ENCODE measurements at places on chromosomes 7 and 10. TPM values are rescaled to one million over a fixed set of nuclear protein-coding genes. Genes with fewer than 3 reads are reported as not detected.

The DNAJC2 gene
- total RNA-seq = 33.8 TPM

- no peak for DNase-seq
These were observed at the start of gene PRSS1 for GRCh38 chr7:142749218-142749993. Gene PRSS1, plus strand, starts transcription at chr7:142749472. Its CDS starts 13 bp downstream, at chr7:142749485.

DNA sequence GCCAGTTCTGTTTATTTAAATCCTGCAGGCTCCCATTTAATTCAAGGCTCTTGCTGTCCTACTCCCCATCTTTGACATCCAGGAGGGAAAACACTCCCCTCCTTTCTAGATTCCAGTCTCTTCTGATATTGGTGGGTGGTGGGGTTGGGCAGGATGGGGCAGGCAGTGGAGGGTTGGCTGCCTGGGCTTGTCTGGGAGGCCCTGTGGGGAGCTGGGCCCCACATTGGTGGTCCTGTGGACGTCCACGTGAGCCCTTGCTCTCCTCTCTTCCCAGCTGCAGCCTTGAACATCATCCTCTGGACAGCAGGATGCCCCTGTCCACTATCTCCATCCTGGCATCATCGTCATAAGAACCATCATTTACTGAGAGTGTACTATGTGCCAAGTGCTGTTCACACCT lies 108.9 kb upstream of the PCBD1 start:
- no peak for DNase-seq

- no peak for DNase-seq
These were observed 79.5 kb downstream of the ITIH5 start for GRCh38 chr10:7587168-7587864.

GRCh38 chr7:66013938-66014337 lies 31.9 kb upstream of the GUSB start:
- peak; percentile 65 for DNase-seq

DNA sequence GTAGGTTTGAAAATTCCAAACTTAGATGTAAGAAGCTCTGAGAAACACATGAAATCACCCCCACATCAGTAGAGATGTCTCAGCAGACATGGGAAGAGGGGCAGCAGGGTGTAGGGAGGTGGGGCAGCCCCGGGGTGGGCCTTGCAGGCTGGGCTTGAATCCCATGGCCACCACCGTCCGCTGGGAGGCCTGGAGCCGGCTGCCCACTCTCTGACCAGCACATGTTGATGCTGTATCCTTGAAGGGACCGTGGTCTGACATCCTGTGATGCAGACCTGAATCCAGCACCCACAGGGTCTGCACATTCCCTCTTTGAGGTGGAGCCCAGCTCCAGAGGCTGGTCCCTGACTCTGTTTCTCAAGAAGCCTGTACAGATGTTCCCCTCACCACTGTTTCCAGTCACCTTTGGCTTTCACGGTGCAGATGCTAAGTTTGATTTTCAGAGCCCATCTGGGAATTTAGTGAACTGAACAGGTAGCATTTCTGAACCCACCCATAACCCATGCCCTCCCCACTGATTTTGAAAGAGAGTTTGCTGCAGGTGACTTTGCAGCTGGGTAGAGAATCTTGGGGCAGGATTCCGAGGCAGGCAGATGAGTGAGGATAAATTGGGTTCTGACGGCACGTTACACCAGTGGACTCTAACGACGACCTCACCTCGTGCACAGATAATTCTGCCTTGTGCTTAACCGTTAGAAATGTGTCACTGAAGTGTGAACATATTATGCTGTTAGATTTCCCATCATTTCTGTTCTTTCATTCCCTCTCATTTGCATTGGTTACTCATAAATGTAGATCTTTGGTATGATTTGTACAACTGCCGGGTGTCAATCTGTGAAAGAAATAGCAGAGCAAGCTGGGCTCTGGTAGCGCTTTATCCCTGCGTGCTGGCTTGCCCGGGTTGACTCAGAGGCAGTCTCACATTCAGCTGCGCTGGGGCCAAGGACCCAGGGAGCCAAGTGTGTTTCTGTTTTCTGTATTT lies 45.7 kb downstream of the IKZF1 start:
- DNase-seq = no peak

DNA sequence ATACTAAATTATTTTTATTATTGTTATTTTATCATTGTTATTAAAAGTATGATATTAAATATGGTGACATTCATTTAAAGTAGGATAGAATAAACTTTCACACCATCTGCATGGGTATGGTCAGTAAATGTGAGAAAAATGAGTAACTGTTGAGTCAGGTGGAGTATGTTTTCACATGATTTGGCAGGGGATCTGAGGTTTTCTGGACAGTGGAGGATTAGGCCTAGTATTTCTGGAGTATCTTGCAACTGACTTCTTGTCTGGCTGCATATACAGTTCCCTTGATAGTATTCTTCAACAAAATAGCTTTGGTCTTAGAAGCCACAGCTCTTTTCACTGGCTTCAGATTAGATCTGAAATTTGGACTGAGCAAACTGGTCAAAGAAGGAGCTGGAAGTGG lies 54.5 kb downstream of the GBF1 start:
- peak; percentile 92 for DNase-seq
